ENCODE measurements at places on chromosomes 3 and 15. TPM values are rescaled to one million over a fixed set of nuclear protein-coding genes. Genes with fewer than 3 reads are reported as not detected.
A peak's percentile ranks its signal among the peaks of the same experiment; 100 is the strongest.

DNA sequence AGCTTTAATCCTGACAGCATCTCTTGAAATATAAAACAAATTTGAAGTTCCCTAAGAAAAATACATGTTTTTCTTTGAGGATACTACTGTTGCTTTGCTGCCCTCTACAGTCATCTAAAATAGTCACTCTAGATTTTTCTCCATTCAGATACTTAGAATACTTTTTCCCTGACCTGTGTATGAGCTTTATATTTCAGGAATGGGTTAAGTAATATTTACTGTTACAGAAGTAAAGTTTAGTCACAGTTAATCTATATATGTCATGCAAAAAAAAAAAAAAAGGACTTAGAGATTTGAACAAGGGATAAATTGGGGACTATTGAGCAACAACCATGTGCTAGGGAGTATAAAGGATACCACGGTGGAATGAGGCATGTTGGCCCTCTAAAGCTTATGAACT lies 8.8 kb downstream of the NECTIN3 start:
- DNase-seq = no peak

GRCh38 chr15:85584872-85585271 lies 204.5 kb downstream of the AKAP13 start:
- no peak for DNase-seq

ATP8B4 gene
- 2.6 TPM for total RNA-seq

GRCh38 chr15:76169911-76170800 lies 110.4 kb downstream of the TMEM266 start:
- no peak for DNase-seq

DNA sequence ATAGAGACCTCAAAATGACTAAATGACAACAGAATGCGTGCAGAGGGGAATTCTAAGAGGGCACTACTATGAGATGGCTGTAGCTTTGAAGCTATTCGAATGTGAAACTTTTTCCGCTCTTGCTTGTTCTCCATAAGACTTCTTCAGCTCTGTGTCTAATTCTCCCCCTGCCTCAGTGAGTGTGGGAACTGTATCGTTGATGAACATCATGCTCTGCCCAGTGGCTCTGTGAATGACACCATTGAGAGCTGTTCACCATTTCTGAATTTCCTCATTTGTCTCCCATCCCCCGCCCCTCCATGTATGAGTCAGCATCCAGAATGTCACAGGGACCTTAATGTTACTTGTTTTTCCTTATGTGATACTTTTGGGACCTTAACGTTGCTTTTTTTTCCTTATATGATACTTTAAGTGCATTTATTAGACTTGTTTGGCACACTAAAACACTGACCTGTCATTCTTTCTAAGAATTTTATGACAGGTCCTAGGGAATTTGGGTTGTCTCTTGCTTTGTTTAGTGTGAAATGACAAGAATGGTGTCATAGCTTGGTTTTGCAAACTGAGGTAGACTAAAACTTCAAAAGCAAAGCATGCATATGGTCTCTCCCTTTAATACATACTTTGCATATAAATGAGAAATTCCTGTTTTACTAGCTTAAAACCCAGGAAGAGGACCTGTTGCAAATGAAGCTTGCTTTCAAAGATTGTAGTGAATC lies 99.6 kb downstream of the FNDC3B start:
- peak; percentile 68 for DNase-seq

Data from heart right ventricle (tissue), 16 donors.